AG09309 (cell line): ENCODE measurements at places on chromosomes 2 and 18.

GRCh38 chr18:9617006-9617542 lies 2.7 kb upstream of the PPP4R1 start:
- no peak for DNase-seq

GRCh38 chr2:232598293-232598692 lies 35.1 kb upstream of the EFHD1 start:
- no peak for DNase-seq

- DNase-seq, result no peak
Measured at GRCh38 chr2:64192664-64193105, 48.5 kb upstream of the PELI1 start.

DNA sequence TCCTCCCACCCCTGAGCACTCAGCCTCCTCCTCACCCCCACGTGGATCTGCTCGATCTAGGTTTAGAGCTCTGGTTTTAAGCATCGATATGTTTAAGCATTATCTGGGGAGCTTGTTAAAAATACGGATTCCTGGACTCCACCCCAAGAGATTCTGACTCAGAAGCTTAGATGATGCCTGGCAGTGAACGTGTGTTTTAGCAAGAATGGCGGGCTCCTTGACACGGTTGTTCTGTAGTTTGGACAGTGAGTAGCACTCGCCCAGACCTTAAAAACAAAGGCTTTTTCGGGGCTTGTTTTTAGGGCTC lies 47.3 kb downstream of the LDLRAD4 start:
- no peak for DNase-seq

DNA sequence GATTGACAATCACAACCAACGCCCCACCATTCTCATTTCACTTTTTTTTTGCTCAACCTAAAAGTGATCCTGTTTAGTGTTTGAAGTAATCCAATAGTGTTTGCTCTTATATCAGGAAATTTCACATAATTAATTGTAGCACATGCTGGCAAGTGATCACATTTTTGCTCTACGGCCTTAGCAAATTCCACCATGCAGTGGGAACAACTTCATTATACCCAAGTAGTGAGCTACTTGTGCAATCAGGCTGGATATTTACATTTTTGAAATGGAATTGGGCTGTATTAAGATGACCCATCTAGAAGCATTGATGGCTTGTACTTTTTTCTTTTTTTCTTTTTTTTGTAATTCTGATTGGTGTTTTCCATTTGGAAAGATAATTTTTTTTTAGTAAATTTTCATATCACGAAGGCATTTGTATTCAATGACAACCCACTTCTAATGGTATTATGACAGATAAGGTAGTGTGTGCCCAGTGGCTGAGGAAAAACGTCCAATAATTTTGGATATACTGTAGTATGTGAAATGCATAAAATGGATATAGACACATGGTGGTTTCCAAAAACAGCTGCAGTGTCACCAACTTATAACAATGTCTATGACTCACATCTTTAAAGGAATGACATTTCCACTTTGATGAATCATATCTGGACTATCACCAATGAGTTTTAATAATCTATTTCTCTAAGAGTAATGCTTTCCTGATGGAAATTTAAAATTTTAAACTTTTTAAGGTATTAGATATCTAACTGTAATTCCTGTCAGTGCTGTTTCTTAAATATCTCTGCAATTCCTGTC lies 130.6 kb downstream of the COL6A3 start:
- peak; percentile 46 for DNase-seq

DNA sequence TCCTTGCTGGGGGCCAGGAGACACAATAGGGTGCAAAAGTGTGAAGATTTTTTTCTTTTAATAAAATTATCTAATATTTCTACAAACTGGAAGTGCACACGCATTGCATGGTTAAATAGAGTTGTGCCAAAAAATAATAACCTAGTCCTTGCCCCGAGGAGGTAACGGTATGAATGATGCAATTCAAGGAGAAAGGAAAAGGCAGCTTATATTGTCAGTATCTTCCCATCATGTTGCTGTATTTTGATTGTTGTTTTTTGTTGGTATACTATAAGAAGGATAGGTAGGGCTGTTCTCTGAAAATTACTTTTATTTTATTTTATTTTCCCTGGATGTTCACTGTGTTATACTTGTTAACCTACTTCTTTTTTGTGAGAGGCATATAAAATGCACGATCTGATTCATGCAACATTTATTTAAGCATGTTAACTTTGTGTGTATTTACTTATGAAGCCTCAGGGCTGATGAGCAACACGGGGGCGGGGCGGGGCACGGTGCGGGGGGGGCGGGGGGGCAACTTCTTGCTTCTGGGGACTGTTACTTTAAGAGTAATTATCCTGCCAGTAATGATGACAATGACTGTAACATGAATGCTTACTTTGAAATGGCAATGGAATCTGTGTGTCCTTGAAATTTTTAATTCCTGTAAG lies 118.6 kb downstream of the AQP4 start:
- no peak for DNase-seq

GRCh38 chr2:149446748-149447147 lies 116.4 kb downstream of the LYPD6 start:
- no peak for DNase-seq

GRCh38 chr2:120219291-120219690 lies 3.9 kb downstream of the TMEM185B start:
- no peak for DNase-seq

- DNase-seq, result no peak
Measured at GRCh38 chr2:12441750-12442475, 274.8 kb upstream of the TRIB2 start.

GRCh38 chr18:8623549-8624106 lies 14.4 kb downstream of the RAB12 start:
- DNase-seq, result no peak

GRCh38 chr2:28389399-28390240 lies 3.0 kb upstream of the FOSL2 start:
- no peak for DNase-seq

GRCh38 chr18:13558124-13558523 lies 168.2 kb downstream of the FAM210A start:
- no peak for DNase-seq

DNA sequence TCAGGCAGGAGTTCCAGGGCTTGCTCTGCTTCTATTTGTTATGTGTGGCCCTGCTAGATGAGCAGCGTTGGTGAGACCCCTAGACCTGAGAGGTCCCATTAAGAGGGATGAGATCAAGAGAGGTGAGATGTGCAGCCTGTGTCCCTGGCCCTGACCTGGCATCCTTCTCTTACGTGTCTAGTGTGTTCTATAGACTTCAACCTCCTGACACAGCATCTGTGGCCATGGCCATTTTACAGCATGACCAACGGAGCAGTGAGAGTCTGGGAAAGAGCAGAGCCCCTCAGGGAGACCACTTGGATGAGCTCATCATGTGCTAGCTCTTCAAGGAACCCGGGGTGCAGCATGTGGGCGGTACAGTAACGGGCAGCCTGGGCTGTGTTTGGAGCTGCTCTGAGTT lies 32.7 kb upstream of the ASPRV1 start:
- no peak for DNase-seq

GRCh38 chr2:150630587-150631235 lies 143.2 kb upstream of the RND3 start:
- no peak for DNase-seq

DNA sequence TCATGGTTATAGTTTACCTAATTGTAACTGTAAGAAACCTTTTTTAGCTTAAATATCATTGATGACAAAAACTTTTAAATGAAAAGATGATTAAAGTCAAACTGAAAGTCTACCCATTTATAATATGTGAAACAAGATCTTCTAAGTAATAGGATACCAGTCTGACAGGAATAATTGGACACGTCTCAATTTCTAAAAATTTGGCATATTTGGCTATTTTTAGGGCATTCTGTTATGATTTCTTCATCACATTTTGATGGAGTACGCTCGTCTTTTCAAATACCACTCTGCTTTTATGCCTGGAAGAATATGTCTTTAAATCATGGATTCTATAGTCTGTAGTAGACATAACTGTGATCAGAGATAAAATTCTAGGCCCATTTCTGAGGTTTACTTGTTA lies 1.3 kb downstream of the R3HDM1 start:
- no peak for DNase-seq

GRCh38 chr18:72871091-72871490 lies 3.3 kb upstream of the NETO1 start:
- peak; percentile 74 for DNase-seq

DNA sequence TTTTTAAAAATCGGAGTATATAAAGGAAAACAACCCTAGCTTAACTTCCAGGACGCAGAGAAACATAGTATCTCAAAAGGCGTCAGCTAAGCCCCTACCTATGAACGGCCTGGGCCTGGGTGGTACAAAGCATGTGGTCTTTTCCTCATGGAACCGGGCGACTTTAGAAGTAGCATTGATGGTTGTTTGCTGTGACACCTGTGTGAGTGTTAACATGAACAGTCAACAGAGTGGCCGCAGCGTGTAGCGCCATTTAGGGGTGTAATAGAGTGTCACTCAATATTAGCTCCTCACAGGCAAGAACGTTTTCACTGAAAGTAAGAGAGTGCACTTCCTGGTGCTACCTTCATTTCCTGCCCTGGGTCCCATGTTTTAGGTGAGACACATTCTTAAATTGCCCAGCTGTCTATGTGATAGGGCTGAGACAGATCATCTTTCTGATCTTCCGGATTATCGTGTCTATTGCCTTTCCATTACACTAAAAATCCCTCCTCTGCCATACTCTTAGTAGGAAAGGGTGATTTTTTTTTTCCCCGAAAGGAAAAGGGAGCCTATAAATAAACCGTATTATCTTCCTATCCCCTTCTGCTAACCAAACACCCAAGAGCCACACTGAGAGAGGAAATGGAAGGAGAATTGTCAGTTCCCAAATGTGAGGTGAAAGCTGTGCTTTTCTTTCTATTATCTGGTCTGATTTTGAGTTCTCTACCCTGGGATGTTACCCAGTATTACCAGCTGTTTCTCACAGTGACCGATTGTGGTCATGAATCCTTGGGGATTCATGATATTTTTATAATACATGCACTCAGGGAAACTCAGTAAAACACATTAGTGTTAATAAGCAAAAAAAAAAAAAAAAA lies 1.3 kb downstream of the GORASP2 start:
- DNase-seq, result no peak

GRCh38 chr2:10883801-10884478 lies 27.8 kb upstream of the KCNF1 start:
- no peak for DNase-seq

DNA sequence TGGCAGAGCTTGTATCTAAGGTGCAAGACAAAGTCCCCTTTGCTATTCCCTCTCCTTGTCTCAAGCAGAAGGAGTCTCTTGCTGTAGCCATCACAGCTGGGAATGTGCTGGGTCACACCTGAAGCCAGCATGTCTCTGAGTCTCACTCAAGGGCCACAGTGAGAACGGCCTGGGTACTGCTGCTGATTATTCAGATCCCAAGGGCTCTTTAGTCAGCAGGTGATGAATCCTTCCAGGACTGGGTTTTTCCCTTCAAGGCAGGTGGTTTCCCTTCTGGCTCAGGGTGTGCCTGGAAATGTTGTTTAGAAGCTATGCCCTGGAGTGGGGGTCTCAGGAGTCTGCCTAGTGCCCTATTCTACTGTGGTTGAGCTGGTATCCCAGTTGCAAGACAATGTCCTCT lies 356.3 kb downstream of the PARD3B start:
- no peak for DNase-seq

- DNase-seq, result no peak
Measured at GRCh38 chr18:65750389-65751154, at the start of gene CDH7. Gene CDH7 (plus strand): TSS chr18:65751012. CDS start chr18:65762843, 11,831 bp downstream.

DNA sequence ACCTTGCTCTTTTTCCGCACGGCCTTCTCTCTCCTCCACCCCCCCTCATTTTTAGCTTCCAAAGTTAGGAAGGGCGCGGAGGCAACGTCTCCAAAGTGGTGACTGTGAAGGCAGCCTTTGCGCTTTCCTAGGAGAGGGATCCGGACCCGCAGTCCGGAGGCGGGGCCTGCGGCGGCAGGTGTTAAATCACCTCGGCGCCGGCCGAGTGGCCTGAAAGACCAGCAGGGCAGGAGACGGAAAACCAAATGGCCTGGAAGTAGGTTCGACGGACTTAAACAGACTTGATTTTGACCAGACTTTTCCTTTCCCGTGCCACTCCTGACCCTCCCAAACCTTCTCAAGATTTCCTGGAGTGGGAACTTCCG lies 615 bp downstream of the GORASP2 start:
- no peak for DNase-seq

- DNase-seq, result no peak
Measured at GRCh38 chr18:31680433-31680811, 4.0 kb downstream of the B4GALT6 start.

GRCh38 chr2:3312576-3313345 lies 64.9 kb downstream of the EIPR1 start:
- DNase-seq, result no peak

DNA sequence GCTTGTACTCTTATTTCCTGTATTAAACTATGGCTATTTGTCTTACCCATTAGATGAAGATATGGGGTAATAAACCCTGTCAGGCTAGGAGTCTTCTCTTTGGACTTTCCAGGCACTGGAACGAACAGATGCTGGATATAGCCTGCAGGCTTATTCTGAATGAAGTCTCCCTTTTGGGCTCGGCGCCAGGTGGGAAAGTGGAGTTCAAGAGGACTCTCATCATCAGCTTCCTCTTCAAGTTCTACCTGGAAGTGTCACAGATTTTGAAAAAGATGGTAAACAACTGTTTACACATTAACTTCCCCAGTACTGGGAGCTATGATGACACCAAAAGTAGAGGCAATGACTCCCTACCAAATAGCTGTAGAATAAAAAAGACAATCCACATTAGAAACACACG lies 27.9 kb downstream of the AOX1 start:
- DNase-seq, result no peak

GRCh38 chr2:217330647-217331046 lies 470.8 kb upstream of the TNP1 start:
- no peak for DNase-seq
